ENCODE measurements at places on chromosomes 4 and X.

- DNase-seq = no peak
Observed at GRCh38 chrX:151169783-151170182, 6.6 kb upstream of the GPR50 start.

DNA sequence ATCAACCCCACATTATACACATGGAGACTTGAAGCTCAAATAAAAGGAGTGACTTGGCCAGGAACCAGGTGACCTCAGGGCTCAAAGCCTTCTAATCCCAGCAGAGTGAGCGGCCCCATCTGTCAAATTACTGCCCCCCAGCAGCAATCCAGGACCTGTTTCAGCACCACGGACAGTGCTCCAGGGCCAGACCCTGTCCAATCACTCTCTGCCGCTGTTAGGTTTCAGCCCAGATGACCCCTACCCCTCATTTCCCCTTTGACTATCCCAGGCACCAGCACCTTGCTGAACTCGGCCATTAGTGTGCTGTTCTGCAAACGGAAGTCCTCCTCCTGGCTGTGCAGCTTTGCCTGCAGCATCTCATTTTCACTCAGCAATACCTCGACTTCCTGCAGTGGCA, 5.1 kb downstream of the GRIPAP1 start:
- no peak for DNase-seq

DNA sequence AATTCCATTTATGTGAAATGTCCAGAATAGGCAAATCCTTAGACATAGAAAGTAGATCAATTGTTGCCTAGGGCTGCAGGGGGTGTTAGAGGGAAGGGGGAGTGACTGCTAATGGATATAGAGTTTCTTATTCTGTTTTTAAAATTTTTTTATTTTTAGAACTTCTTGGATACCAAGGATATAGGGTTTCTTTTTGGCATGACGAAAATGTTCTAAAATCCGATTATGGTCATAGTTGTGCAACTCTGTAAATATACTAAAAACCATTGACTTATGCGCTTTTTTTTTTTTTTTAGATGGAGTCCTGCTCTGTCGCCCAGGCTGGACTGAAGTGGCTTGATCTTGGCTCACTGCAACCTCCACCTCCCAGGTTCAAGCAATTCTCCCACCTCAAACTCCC, 125.2 kb upstream of the USP9X start:
- DNase-seq = no peak

DNA sequence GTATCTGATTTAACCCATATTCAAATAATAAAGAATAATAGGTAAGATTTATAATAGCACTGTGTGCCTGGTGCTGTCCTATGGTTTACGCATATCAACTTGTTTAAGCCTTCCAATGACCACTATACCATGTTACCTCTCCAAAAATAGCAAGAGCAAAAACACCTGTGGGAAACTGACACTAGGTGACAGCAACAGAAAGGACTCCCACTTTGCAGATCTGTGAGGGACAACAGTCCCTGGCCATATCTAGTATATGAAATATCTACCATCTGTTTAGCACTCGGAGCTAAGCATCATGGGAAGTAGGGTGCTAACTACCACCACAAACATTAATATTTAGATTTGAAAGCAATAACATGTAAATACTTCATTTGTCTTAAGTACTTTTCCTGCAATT, 55.7 kb upstream of the TXK start:
- DNase-seq = no peak

DNA sequence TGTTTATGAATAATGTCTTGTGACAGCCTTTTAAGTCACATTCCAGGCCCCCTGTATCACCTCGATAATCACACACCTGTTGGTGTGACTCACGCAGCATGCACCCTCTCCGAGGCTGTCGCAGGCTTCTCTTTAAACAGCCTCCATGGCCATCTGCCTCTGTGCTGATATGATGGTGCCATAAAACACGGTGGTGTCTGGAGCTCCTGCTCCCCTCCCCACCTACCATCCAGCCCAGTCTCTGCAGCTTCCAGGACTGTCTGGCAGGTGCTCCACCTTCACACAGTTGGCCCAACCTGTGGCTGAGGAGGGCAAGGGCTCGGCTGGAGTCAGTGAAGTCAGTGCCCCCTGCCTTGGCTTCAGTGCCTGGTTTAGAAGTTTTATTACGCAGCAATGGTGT, 173.8 kb upstream of the RPL34 start:
- no peak for DNase-seq

DNA sequence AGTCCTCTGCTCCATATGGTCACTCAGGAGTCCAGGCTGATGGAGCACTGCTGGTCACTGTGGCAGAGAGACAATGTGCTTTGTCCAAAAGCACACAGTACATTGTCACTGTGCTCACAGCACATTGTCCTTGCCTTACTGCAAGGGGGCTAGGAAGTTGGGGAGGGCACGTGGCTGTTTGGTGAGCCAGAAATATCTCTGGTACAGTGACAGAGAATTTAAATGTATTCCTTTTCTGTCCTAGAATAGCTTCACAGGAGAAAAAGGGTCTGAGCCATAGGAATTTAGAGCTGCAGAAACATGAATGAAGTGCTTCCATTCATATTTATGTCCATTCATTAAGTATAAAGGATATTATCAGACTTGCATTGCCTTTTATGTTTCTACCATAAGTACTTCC, 110.8 kb upstream of the TRIM2 start:
- no peak for DNase-seq

- DNase-seq = no peak
Observed at GRCh38 chr4:78002260-78002659, 54.9 kb upstream of the FRAS1 start.

GRCh38 chr4:146834263-146835034, 111.2 kb downstream of the TTC29 start:
- no peak for DNase-seq

- no peak for DNase-seq
Observed at GRCh38 chr4:41466249-41466648, 71.7 kb upstream of the LIMCH1 start.

GRCh38 chr4:149247164-149247563, 568.5 kb downstream of the IQCM start:
- no peak for DNase-seq
